ENCODE measurements at places on chromosomes 5 and 9.

DNA sequence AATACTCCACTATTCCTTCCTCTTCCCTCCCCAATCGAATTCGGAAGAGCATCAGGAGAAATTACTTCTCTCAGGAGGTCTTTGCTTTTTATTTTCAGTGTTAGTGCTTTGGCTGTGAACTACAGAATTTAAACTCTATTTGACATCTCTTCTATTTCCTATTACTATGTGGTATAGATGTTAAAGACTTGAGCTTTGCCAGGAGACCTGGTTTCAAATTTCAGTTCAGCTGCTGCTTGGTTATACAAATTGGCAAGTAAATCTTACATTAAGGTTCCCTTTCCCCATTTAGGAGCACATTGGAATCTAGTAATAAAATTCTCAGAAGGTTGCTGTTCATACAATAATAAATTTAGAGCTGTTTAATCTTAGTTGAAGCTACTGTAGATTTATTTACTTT lies 13.1 kb downstream of the UHRF2 start:
- DNase-seq: no peak

DNA sequence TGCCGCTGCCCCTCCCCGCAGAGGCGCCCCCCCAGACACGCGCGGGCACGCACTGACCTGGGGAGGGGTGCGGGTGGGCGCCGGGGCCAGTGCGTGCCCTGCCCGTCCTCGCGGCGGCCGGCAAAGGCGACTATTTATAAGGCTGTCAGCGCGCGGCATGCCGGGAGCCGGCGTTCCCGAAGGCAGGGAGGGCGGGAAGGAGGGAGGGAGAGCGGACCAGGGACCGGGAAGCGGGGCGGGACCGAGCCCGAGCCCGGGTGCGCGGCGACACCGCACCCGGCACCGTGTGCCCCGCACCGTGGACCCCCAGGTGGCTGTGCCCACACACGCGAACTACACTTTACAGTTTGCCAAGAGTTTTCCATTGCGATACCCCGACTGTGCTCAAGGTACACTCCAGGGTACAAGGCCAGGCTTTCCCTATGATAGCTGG lies at the start of gene AK1:
TSS of gene AK1 (minus strand) at position 110 of the 433 bp plus-strand sequence. CDS start 3,058 bp downstream, outside the sequence.
- no peak for DNase-seq

GRCh38 chr9:136081826-136082495 lies 13.1 kb downstream of the NACC2 start:
- DNase-seq: no peak

DNA sequence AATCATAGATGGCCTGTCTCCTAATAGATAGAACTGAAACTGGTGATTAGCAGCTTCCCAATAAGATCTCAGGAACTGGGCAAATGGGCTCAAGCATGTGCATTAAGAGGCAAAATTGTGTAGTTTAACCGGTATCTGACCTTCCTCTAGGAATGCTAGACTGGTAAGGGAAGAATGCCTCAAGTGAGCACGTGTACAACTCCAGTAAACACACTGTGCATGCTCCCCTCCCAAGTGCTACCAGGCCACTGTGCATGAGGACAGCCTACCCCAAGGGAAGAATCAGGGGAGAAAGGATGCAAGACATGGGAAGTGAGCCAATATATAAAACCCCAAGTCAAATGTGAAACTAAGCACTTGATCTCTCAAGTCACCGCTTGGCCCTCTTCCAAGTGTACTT lies 1157.4 kb upstream of the CDH18 start:
- no peak for DNase-seq

DNA sequence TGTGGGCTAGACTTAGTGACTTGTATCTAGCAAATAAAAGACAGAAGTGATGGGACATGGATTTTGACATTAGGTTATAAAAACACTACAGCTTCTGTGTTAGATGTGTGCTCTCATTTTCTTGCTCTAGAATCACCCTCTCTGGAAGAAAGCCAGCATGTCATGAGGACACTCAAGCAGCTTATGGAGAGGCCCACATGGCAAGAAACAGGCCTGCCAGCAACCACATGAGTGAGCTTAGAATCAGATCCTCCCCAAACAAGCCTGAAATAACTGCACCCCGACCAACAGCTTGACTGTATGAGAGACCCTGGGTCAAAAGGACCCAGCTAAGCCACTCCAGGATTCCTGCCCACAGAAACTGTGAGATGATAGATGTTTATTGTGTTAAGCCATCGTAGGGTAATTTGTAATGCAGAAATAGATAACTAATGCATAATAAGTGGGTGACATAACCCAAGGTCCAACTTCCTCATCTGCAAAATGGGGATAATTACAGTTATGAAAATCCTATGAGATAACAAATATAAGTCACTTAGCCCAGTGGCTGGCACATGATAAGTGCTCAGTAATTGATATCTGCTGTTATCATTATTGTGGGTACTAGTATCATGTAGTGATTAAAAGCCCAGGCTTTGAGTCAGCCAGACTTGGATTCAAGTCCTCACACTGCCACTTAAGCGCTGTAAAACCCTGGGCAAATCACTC lies 86.5 kb downstream of the KLHL3 start:
- no peak for DNase-seq

- DNase-seq: no peak
Measured at GRCh38 chr9:131483319-131484050, 19.2 kb upstream of the POMT1 start.

GRCh38 chr5:137344723-137345322 lies 154.3 kb downstream of the SPOCK1 start:
- DNase-seq: no peak

DNA sequence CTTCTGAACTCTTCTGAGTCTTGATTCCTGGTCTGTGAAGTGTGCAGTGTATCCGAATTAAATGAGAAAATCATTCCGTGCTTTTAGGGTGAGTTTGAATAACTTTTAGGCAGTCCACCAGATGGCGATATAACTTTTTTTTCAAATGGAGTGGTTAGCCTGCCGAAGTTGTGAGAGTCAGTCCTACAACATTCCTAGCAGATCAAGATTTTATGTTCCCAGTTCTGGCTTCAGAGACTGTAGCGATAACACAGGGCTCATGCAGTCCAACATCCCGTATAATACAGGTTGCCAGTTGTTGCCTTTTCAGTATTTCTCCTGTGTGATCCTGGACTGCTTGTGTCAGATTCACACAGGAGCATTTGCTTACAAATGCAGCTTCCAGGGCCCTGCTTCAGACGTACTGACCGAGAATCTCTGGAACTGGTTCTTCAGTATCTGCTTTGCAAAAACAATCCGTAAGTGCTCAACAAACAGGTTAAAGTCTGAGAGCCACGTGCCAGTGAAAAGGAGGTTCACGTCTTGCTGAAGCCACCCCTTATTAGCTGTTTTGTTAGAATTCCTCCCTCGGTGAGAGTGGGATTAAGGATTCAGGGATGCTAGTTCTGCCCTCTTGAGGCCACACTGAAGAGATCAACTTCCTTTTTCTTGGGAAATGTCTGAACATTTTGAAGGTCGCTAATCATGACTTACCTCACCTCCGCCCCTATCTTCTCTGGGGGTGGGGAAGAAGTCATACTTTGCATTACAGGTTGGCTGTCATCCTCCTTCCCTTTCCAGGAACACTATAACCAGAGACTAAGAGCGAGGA lies 22.8 kb downstream of the SMIM3 start:
- DNase-seq: no peak

DNA sequence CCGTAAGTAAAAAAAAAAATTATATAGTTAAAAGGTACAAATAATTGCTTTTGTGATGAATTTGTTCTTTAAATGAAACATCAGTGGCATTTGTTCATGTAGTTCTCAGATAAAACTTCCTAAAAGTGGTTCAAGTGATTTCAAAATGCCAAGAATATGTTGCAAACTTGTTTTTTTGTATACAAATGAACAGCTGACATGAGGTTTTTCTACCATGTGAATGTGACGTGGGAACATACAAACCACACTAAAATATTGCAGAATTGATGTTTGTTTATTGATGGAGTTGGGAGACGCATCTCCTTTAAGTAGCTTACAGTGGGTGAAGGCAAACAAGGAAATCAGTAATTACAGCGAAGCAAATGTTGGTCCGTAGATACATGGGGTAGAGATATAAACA lies 16.9 kb downstream of the BASP1 start:
- DNase-seq: no peak

GRCh38 chr9:132632413-132633129 lies 37.2 kb downstream of the DDX31 start:
- DNase-seq: no peak

DNA sequence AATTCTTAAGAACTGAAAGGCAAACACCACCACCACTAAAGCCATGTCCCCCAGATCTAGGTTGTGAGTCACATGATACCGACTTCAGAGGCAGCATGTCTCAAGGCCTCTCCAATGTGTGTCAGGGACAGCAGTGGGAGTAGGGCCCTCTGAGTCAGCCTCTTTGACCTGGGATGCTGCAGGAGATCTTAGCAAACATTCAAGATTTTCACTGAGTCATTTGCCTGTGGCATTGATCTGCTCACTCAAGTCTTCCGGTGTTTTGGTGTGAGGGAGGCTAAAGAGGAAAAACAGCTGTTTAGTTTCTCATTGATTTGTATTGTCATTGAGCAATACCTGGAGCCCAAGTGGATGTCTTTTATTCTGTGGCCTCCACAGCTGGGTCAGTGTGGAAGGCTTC lies 36.1 kb downstream of the TMC1 start:
- DNase-seq: no peak

GRCh38 chr9:15842051-15842450 lies 289.2 kb downstream of the CCDC171 start:
- DNase-seq: no peak

GRCh38 chr5:170848033-170848432 lies 13.8 kb upstream of the RANBP17 start:
- DNase-seq: no peak

GRCh38 chr5:167296661-167297060 lies 994.8 kb upstream of the WWC1 start:
- no peak for DNase-seq

DNA sequence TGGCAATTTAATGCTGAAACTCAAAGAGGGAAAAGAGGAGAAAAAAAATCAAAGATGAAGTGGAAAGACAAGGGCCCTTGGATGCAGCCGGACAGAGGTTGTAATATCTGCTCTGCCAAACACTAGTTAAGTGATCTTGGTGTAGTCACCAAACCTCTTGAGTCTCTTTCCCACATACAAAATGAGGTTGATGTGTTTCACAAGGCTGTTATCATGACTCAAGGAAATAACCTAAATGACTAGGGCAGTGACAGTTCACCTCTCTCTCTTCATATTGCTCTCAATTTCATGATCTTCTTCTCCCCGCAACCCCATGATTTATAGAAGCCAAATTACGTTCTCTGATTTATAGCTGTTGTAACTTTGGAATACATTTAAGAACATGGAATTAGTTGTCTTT lies 44.9 kb downstream of the PIK3R1 start:
- DNase-seq: no peak

GRCh38 chr9:6417186-6417585 lies 4.2 kb downstream of the UHRF2 start:
- DNase-seq: no peak

DNA sequence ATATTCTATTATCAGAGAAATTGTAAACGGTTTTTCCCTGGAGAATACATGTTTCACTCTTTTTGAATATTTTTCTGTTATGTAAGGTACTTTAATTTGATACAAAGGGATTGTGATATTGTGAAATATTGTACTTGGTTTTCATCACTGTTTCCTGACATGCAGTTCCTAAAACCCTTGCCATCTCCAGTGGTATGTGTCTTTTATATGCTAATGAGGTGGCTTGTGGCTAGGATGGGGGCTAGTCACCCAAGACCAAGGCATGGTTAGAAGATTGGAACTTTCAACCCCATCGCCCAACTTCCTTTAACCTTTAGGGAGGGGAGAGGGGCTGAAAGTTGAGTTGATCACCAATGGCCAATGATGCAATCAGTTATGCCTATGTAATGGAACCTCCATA lies 160.6 kb downstream of the TAF11L14 start:
- DNase-seq: no peak

DNA sequence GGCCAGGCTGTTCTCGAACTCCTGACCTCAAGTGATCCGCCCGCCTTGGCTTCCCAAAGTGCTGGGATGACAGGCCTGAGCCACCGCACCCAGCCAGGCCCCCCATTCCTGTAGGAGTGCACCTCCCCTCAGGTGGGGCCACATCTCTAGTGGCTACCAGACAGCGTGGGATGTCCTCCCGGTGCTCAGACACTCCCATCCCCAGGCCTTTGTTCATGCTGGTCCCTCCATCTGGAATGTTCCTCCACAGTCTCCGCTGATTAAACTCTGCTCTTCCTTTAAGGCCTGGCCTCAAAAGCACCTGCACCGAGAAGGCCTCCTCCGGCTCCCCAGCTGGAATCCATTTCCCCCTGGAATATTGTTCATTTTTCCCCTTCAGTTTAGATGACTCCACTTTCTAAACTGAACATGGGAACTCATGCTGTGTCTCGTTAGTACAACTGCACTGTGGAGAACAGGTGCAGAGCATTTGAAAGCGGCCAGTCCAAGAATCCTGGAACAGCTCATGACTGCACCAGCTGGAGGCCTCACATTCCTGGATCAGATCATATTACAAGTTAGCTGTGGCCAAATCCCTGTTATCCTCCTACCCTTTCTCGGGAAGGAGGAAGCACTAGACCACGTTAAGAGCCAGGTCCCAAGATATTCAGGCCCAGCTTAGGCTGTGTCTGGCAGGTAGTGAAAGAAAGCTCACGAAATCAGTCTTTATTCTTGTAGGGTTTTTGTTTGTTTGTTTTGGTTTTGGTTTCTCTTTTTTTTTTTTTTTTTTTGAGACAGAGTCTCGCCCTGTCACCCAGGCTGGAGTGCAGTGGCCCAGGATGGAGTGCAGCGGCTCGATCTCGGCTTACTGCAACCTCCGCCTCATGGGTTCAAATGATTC lies 10.8 kb upstream of the PRRC2B start:
- DNase-seq: no peak

DNA sequence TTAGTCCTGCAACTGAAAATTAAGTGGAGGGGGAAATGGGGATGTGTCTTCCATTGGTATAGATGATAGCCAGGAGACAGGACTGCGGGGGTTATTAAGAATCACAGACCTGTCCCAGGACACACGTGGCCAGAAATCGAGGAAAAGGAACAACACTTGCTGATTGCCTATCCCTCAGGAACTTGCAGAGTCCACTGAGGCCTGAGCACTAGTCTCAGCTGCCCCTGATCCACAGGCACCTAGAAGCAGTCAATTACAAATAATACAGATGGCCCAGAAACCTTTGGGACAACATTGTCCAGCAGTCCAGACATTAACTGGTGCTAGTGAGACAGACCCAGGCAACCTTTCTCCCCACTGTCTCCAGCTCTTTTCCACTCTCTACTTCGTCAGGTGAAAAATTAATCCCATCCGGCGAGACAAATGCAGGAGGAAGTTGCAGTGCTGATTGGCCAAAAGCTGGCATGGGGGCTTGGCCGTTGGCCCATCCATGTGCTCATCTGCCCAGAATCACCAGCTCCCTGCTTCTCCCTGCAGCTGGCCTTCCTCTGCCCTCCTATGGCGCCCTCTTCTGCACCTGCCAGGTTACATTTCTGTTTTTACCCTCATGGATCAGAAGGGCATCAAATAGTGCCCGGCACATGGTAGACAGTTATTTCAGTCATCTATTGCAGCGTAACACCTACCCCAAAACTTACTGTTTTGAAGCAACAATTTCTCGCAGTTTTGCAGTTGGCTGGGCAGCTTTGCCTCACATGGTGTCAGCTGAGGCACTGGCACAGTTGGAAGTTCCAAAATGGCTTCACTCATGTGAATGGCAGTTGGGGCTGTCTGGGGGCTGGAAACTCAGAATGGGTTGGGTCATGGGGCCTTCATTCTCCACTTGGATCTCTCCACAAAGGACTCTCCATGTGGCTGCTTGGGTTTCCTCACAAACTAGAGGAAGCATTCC lies 3.6 kb upstream of the B4GALT1 start:
- no peak for DNase-seq

- DNase-seq: no peak
Measured at GRCh38 chr9:101711330-101711941, 27.0 kb downstream of the GRIN3A start.

- no peak for DNase-seq
Measured at GRCh38 chr9:3758816-3759576, 233.2 kb upstream of the RFX3 start.

GRCh38 chr9:111966124-111966723 lies 69.6 kb downstream of the UGCG start:
- DNase-seq: no peak

All from esophagus squamous epithelium (tissue), 5 donors.